ENCODE measurements at places on chromosomes 5 and 9.

- DNase-seq = no peak
These were observed 26.4 kb downstream of the UTP15 start for GRCh38 chr5:73591698-73592501.

GRCh38 chr5:76445063-76445462 lies 42.0 kb downstream of the IQGAP2 start:
- DNase-seq = no peak

- no peak for DNase-seq
These were observed 501.0 kb upstream of the EDIL3 start for GRCh38 chr5:84885485-84886258.

DNA sequence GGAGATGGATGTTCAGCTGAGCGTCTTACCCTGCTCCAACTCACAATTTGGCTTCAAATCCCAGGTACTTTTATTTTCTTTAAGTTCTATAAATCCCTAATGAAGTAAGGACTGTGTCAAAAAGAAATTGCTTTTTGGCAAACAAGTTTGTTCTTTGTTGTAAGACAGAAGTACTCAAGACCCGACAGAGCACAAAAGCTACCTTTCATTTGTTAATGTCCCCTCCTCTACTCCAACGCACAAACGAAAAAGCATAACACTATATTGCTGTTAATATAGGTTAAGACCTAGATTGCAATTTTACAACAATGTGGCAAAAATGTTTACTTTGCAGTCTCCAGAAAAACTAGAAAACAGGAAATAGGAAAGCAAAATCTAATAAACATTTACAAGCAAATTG lies 595.4 kb upstream of the DMAC1 start:
- DNase-seq = no peak

GRCh38 chr9:94770334-94770733 lies 43.8 kb downstream of the AOPEP start:
- DNase-seq = no peak

- no peak for DNase-seq
These were observed 28.3 kb upstream of the IER5L start for GRCh38 chr9:129206401-129206800.

DNA sequence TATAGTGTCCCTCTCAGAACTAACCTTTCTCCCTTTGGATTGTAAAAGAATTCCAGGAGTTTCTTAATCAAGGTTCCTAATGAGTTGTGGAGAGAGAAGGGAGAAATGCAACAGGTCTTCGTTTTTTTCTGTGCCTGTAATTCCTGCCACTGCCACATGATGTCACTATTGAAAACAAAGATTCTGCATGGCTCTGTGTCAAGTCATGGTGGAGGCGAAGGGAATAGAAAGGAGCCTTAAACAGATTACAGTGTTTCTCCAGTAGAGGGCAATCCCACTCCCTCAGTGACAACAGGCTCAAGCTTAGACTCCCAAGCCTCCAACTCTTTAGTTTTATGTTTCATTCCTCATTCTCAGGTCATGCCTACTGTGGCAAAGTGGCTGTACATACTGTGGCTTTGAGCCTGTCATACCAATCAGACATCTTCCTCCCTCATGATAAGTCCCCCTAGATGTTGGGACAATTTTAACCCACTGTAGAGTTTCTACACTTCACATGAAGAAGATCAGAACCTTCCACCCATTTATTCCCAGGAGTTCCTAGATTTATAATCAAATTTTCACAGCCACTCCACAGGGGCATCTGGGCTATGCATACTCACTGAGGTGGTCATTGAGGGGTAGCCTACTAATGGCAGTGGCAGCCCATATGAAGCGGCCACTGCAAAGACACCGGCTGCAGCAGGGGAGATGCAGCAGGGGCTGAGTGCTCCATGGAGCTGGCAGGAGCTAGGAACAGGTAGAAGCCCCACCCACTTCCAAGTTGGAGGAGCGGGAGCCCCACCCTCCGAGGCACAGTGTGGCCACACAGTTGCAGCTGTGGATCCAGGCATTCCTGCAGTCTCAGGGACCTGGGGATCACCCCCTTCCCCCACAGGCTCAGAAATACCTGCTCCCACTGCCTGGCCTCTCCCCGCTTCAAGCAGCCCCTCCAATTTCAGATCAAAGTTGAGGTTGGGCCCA lies 97.4 kb upstream of the TRIM32 start:
- DNase-seq = peak; percentile 13

DNA sequence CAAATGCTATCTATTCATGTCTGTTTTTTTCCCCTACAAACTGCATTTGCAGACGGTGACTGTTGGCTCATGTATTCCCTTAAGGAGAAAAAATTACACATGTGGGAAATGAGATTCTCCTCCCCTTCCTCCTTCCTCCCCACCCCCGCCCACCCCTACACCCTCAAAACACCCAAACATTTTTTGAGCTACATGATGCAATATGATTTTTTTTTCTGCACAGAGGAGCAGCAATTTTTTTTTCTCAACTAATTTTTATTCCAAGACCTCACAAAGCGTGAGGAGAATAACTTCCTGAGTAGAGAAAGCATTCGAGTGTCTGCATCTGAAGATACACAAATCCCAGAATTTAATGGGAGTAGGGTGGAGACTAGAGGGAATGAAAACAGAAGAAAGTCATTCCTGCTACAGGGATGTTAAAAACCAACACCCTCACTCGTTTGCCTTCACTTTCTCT lies 118.1 kb downstream of the PRDM6 start:
- DNase-seq = no peak

DNA sequence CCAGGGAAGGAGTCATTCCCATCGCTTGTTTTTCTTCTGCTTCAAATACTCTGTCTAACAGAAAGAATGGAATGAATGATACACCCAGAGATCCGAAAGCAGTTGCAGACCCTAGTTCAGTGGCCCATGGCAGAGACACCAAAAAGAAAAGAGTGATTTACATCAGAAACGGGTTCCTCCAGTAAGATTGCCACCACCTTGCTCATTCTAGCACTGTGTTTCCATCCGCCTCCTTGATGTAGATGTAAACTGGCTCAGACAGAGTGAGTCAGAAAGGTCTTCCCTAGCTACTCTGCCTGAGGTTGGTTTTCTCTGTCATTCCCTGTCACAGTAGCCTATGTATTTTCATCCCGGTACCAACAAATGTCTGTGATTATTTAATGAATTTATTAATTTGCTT lies 15.9 kb upstream of the CLINT1 start:
- DNase-seq = no peak

DNA sequence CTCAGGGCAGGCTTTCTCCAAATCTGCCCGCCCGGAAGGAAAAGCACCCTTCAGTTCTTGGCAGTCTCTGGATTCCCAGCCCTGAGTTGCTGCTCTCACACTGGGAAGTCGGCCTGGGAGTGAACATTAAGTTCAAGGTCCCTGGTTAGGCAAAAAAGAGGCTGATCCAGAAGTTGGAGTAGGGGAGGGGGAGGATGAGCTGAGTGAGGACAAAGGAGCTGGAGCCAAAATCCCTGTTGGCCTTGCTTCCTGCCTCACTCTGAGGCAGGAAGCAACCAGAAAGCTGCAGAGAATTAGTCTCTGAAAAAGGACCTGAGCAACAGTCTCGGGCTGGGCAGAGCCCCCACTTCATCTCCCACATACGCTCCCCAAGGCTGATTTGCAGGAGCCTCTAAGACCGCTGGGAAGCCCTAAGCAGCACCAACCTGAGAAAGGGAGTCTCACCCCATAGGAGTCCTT lies 15.0 kb upstream of the RPS14 start:
- no peak for DNase-seq

DNA sequence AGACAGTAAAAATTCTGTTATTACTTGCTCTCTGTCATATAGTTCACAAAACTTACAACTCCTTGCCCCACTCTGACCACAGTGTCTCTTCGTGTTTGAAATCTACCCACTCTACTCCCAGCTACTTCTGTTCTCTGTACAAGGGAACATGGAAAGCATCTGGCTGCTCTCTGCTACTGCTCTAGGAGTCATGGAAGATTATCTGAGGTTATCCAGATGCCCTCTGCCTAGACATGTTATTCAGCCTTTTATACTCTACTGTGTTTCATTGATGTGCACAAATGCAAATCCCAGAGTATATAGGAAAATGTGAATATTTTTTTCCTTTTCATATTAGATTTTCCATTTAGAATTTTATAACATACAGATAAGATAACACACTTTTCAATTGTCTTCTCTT lies 1525.6 kb downstream of the MAT2B start:
- no peak for DNase-seq

- no peak for DNase-seq
These were observed 53.8 kb downstream of the GCNT1 start for GRCh38 chr9:76512826-76513225.

DNA sequence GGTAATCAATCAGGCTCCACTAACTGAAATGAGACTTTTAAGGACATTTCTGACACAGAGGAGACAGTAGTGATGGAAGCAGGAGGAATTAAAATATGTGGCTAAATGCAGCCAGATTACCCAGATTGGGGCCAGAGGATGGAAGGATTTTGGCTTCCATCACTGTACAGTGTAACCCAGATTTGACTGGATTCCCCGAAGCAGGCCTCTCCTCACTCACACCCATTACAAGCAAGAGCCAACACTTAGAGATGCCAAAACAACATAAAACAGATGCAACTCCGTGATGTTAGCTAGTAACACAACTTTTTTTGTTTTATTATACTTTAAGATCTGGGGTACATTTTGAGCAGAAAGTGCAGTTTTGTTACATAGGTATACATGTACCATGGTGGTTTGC lies 17.6 kb downstream of the TEK start:
- no peak for DNase-seq

DNA sequence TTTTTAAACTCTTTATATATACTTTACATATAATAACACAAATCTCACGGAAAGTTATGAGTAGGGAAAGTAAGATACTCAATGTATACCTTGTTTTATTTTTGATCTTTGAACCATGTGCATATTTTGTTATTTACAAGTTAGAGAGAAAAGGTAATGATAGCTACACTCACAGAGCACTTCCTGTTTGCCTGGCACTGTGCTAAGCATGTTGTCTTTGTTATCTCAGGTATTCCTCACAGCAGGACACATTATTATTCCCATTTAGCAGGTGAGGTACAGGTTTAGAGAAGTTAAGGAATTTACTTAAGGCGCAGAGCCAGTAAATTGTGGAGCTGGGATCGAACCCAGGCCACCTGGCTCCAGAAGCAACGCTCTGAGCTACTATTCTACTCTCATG lies 3.0 kb downstream of the C9 start:
- DNase-seq = no peak

GRCh38 chr5:164578911-164579310 lies 1073.5 kb downstream of the MAT2B start:
- no peak for DNase-seq

- DNase-seq = peak; percentile 49
These were observed at the start of gene GTF3C4 for GRCh38 chr9:132670457-132671391. Gene GTF3C4 (plus strand): TSS chr9:132670464. CDS start chr9:132670599, 135 bp downstream.

GRCh38 chr5:87410931-87411330 lies 1.8 kb downstream of the CCNH start:
- no peak for DNase-seq

DNA sequence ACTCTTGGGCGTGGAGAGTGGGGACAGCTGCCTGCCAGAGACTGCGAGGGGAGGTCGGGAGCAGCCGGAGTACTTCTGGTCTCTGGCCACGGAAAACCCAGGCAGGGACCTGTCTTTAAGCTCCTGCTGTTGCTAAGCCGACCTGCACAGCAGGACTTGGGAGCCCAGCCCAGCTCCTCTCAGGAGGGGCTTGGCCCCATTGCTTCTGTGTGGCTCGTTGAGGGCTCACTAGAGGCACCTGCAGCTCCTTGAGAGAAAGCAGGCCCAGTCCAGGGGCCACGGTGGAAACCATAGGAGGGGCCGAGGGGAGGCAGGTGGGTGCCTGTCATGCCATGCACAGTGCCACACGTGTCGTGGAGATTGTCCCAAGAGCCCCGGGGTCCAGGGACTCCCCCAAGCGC lies 3.3 kb upstream of the LCN2 start:
- DNase-seq = no peak

GRCh38 chr9:127201071-127201541 lies 63.5 kb upstream of the GARNL3 start:
- no peak for DNase-seq

- DNase-seq = peak; percentile 15
These were observed 45.2 kb upstream of the GLIPR2 start for GRCh38 chr9:36091026-36091953.

DNA sequence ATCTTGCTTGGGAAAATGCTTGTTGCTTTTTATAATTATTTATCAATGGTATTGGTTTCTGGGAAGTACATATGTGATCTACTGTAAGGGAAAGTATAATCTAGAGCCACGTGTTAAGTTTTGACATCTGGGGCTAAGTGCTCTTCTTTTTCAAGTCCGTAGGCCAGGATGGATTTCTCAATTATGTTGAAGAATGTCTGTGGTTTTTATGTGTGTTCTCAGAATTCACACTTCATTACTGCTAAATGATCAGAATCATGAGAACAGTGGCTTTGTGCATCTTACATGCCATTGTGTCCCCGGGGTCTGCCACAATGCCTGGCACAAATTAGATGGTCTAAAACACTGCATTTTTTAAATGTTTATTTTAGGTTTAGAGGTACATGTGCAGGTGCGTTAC lies 14.5 kb upstream of the AUH start:
- DNase-seq = no peak

- no peak for DNase-seq
These were observed 29.8 kb downstream of the CD274 start for GRCh38 chr9:5479994-5480694.

- no peak for DNase-seq
These were observed at the start of gene SPINK13 for GRCh38 chr5:148268566-148268965. Gene SPINK13 (plus strand): TSS chr5:148268794. CDS start chr5:148270073, 1,279 bp downstream.

DNA sequence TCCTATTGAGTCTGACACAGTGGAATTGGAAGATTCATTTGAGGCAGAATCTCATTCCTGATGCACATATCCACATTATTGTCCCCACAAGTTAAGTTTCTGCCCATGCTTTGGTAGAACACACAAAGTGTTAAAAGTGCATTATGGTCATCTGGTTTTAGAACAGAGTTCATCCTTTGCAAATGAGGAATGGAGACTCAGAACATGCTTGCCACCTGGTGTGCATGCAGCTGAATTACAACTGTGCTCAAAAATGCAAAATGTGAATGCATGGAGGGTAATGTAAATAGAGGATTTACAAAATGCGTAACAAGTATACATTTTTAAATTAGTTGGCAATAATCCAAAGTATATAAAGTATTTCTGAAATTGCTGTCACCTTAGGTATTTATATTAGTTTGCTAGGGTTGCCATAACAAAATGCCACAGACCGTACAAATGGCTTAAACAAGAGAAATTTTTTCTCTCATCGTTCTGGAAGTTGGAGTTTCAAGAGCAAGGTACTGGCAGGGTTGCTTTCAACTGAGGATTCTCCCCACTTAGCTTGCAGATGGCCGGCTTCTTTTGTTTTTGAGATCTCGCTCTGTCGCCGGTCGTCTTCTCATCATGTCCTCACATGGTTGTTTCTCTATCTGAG lies 671.1 kb downstream of the TAF11L14 start:
- DNase-seq = peak; percentile 47

Data from NCI-H2081 (cell line).